ENCODE measurements at places on chromosomes 2 and 18. TPM values are rescaled to one million over a fixed set of nuclear protein-coding genes. Genes with fewer than 3 reads are reported as not detected.

TSPYL6 gene
- total RNA-seq: not detected

CKAP2L gene
- total RNA-seq: 14.4 TPM

AMER3 gene
- not detected for total RNA-seq

CCDC138 gene
- total RNA-seq: 4.2 TPM

TUBA3E gene
- not detected for total RNA-seq

CLIP4 gene
- 85.3 TPM for total RNA-seq

- DNase-seq: no peak
- H3K27ac ChIP-seq: no peak overlapping the region
- H3K27me3 ChIP-seq: no peaks in the 10 kb centered on the region
- no peaks in the 10 kb centered on the region for H3K4me1 ChIP-seq
- H3K4me3 ChIP-seq: no peak overlapping the region
- no peaks in the 10 kb centered on the region for H3K36me3 ChIP-seq
These were observed 276.2 kb downstream of the ASXL3 start for GRCh38 chr18:33854086-33854826.

DNA sequence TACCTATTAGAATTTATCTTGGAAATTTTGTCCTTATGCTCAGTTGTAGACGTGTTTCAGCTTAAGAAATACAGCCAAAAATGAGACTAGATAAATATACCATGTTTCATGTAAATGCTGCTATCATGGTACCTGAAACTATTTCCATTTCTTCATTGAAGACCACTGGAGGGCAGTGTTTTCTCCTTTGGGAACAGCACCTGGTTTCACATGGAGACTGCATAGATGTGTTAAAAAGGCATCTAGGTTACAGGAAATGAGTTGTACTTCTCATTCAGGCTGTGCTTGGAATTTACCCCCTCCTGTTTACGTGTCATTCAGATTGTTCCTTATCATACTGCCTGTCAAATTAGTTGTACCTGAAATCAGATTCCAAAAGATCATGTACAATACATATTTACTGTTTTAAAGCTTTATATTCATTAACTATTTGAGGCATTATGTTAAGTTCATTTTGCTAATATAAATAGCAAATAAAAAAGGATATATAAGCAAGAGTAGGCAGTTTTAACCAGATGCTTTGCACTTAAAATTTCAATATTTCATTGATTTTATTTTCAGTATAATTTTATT is 57.3 kb upstream of the PSMD14 start:
- no peak overlapping the region for H3K27ac ChIP-seq
- H3K27me3 ChIP-seq: no peaks in the 10 kb centered on the region
- no peaks in the 10 kb centered on the region for H3K4me1 ChIP-seq
- H3K4me3 ChIP-seq: no peak overlapping the region
- DNase-seq: no peak

GRCh38 chr2:173986805-173987204 is 21.6 kb upstream of the SP3 start:
- H3K36me3 ChIP-seq: no peaks in the 10 kb centered on the region
- no peak for DNase-seq
- H3K4me3 ChIP-seq: no peak overlapping the region
- H3K27me3 ChIP-seq: no peaks in the 10 kb centered on the region
- peak overlapping the region; percentile 74 for H3K27ac ChIP-seq

GRCh38 chr18:63079114-63079513 is 240.5 kb downstream of the BCL2 start:
- no peaks in the 10 kb centered on the region for H3K4me1 ChIP-seq
- DNase-seq: no peak
- H3K27ac ChIP-seq: no peak overlapping the region
- no peak overlapping the region for H3K4me3 ChIP-seq

- no peaks in the 10 kb centered on the region for H3K36me3 ChIP-seq
- no peak overlapping the region for H3K4me3 ChIP-seq
- H3K27ac ChIP-seq: no peak overlapping the region
- H3K27me3 ChIP-seq: no peaks in the 10 kb centered on the region
These were observed 13.1 kb upstream of the EPG5 start for GRCh38 chr18:45980229-45980628.

GRCh38 chr2:109258905-109259540 is 130.0 kb downstream of the SH3RF3 start:
- no peak overlapping the region for H3K4me3 ChIP-seq
- DNase-seq: no peak
- no peaks in the 10 kb centered on the region for H3K36me3 ChIP-seq
- no peaks in the 10 kb centered on the region for H3K27me3 ChIP-seq

GRCh38 chr2:109031476-109032228 is 42.6 kb upstream of the EDAR start:
- no peaks in the 10 kb centered on the region for H3K36me3 ChIP-seq
- peaks cover 6% of the 10 kb centered on the region for H3K4me1 ChIP-seq
- peak overlapping the region; percentile 43 for H3K4me3 ChIP-seq
- H3K27ac ChIP-seq: peak overlapping the region; percentile 58
- H3K27me3 ChIP-seq: no peaks in the 10 kb centered on the region

DNA sequence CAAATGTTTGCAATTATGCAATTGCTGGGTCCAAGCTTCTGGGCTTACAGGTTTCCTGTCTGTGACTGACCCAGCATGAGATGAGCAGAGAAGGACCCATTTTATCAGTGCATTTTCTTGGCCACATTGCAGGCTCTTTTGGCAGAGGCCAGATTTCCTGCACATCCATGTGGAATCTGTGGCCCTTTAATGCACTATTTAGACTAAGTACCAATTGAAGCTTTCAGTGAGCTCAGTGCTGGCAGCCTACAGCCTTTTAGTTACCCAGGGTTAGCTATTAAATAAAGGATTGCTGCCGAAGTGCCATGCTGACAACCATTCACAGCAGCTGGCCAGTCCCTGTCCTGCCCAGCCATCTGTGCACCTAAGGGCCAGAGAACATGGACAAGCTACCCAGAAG is 165.0 kb downstream of the ANKRD30B start:
- no peak for DNase-seq
- no peak overlapping the region for H3K4me3 ChIP-seq
- H3K27ac ChIP-seq: no peak overlapping the region
- no peaks in the 10 kb centered on the region for H3K36me3 ChIP-seq
- H3K4me1 ChIP-seq: no peaks in the 10 kb centered on the region

- peaks cover 17% of the 10 kb centered on the region for H3K4me1 ChIP-seq
- no peak for DNase-seq
- no peak overlapping the region for H3K4me3 ChIP-seq
- H3K27ac ChIP-seq: no peak overlapping the region
These were observed 40.7 kb downstream of the CMPK2 start for GRCh38 chr2:6824962-6825361.

DNA sequence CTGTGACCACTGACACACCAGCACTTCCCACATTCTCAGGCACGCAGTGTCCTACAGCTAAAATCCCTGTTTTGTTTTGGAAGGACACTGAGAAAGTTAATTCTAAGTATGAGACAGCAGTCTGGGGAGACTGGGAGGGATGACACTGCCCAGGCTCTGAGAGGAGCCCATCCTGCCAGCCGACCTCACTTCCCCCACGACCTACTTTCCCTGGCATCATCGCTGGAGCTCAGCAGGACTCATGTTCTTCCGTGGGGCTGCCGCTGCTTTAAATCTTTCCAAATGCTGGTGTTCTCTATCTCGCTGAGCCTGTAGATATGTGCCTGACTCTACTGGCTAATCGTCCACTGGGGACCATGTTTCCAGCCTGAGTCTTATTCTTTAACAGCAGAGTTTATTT is 68.8 kb upstream of the TMEM200C start:
- no peak overlapping the region for H3K4me3 ChIP-seq
- no peak overlapping the region for H3K27ac ChIP-seq
- no peaks in the 10 kb centered on the region for H3K36me3 ChIP-seq

All from esophagus squamous epithelium (tissue), 5 donors.